ENCODE measurements at places on chromosomes 1 and 21.
A peak's percentile ranks its signal among the peaks of the same experiment; 100 is the strongest.

- no peak for DNase-seq
Measured at GRCh38 chr1:89546082-89546889, 21.7 kb downstream of the LRRC8B start.

DNA sequence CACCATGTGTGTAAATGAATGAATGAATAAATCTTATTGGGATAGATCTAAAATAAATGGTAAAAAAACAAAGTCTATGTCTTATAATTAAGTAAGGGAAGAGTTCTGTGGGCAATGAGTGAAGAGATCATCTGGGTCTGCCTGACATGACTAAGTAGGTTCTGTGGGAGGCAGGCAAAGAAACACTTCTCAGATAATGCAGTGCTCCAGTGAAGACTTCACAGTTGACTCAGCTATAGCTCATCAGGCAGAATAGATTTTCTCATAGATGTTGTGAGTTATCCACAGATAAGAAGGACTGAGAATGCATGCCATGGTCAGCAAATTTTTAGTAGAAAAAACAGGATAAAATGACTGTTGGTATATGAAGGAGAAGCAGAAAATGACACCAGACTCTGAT lies 12.4 kb downstream of the KRTAP22-2 start:
- DNase-seq: no peak

DNA sequence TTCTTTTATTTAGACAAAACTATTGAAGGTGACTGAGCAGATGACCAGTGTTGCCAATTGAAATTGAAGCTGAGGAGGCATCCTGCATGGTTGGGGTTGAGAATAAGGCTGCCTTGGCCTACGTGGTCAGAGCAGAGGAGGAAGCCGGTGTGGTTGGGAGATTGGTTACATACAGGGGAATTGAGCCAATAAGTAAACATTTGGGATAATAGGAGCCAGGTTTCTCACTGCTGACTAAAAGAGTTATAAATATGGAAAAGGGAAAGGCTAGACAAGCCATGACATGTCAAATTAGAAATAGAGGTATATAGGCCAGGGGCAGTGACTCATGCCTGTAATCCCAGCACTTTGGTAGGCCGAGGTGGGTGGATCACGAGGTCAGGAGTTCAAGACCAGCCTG lies 15.8 kb downstream of the SNX7 start:
- no peak for DNase-seq

- DNase-seq: no peak
Measured at GRCh38 chr1:115401676-115402075, 63.6 kb upstream of the NGF start.

DNA sequence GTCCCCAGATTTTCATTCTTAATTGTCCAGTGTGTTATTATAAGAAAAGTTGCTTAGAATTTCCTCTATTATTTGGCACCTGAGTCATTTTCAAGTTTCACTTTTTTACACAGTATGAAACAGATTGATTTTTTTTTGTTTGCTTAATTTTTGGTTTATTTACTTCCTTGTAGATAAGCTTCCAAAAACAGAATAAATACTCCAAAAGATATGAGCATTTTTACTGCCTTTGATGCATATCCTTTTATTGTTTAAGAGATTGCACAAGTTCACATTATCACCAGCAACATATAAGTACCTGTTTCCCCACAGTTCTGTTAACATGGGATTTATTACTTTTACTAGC lies 36.3 kb upstream of the AHCYL1 start:
- no peak for DNase-seq

GRCh38 chr1:243363832-243364231 lies 108.0 kb downstream of the SDCCAG8 start:
- DNase-seq: no peak

DNA sequence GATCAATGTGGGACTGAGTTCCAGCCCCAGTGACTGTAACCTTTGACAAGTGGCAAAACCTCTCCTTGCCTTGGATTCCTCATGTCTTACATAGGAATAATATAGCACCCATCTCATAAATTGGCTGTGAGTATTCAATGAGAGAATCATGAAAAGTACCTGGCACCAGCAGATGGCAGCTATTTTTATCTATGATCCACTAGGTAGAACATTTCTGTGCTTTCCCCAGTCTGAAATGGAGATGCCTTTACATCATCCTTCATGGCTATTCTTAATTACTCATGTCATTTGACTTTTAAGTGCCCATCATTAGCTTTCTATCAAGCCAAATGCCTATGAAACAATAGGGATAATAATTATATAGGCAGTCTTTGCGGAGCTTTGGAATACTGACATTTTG lies 130.1 kb downstream of the TGFB2 start:
- DNase-seq: no peak

GRCh38 chr1:5913876-5914275 lies 78.3 kb downstream of the NPHP4 start:
- DNase-seq: no peak

DNA sequence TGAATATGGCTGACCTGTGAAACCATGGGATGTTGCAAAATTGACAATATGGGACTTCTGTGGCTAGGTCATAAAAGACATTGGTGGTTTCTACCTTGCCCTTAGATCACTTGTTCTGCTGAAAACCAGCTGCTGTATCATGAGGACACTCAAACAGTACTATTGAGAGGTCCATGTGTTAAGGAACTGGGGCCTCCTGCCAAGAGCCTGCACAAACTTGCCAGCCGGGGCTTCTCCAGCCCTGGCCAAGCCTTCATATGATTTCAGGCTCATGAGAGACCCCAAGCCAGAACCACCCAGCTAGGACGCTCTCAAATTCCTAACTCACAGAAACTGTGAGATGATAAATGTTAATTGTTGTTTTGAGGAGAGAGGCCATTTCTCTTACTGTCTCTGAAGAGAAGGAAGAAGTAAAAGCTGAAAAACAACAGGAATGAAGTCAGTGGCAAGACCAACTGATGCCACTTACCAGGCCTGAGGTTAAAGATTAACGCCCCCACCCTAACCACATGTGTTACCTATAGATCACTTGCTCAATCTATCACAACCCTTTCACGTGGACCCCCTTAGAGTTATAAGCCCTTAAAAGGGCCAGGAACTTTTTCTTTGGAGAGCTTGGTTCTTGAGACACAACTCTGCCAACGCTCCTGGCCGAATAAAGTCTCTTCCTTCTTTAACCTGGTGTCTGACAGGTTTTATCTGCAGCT lies 3.9 kb upstream of the PITHD1 start:
- no peak for DNase-seq

- DNase-seq: no peak
Measured at GRCh38 chr21:37688952-37689659, 227.2 kb downstream of the KCNJ6 start.

GRCh38 chr1:26391450-26391849 lies 18.9 kb upstream of the ZNF683 start:
- DNase-seq: peak; percentile 25

- DNase-seq: no peak
Measured at GRCh38 chr1:214453109-214453722, 98.2 kb downstream of the PTPN14 start.

DNA sequence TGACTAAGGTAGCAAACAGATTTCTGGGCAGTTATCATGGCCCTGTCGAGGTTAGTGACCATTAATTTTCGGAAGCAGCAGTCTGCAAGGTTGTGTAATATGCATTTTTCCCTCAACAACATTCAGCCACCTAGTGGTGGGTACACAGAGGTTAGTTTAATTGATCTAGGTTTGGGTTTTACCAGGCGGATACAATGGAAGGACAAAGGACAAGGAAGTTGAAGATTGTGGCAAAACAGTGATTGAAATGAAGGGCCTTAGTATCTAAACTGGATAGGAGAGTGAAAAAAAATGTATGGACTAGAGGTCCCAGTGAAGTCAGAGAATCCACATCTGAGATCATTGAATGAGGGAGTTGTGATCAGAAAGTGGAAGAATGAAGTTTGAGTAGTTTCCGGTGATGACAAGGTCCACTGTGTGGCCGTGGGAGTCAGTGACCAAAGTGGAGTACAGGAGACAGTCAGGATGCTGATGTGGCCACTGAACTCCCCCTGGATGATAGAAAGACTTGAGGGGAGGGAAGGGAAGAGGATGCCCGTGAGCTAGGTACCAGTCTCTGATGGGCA lies 2.8 kb downstream of the ARMH1 start:
- no peak for DNase-seq

GRCh38 chr1:107941531-107941930 lies 23.4 kb downstream of the VAV3 start:
- no peak for DNase-seq

DNA sequence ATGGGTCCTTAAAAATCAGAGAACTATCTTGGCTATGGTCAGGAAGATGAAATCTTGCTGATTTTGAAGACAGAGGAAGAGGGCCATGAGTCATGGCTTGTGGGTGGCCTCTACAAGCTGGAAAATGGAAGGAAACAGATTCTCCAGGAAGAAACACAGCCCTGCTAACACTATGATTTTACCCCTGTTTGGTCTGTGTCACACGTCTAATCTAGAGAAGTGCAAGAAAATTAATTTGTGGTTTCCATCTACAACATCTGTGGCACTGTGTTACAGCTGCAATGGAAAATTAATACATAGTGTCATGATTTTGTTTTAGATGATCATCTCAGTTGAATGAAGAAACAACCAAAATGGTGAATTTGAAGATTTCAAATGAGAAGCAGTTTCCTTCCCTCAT lies 288.7 kb upstream of the NRIP1 start:
- DNase-seq: no peak

DNA sequence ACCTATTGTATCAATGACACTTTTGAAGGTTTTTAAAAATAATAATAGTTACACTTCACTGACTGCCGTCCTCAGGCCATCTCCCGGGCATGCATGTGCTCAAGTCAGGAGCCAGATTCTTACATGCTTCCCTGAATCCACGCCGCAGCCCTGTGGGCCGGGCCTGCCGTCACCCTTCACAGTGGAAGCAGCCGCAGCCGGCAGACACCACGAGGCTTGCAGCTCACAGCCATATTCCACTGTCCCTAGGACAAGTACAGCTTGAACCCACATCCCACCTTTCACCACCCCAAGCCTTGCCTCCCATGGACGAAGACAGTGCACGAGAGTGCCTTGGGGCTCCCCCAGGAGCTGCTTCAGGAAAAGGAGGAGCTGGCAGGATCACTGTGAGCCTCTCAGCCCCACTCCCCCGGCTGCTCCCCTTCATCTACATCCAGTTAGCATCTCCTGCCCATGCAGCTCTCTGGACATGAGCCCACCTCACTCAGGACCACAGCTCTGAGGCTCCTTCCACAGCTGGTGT lies 77.2 kb downstream of the POFUT2 start:
- DNase-seq: no peak

- DNase-seq: no peak
Measured at GRCh38 chr1:9150582-9151327, 21.9 kb upstream of the GPR157 start.

DNA sequence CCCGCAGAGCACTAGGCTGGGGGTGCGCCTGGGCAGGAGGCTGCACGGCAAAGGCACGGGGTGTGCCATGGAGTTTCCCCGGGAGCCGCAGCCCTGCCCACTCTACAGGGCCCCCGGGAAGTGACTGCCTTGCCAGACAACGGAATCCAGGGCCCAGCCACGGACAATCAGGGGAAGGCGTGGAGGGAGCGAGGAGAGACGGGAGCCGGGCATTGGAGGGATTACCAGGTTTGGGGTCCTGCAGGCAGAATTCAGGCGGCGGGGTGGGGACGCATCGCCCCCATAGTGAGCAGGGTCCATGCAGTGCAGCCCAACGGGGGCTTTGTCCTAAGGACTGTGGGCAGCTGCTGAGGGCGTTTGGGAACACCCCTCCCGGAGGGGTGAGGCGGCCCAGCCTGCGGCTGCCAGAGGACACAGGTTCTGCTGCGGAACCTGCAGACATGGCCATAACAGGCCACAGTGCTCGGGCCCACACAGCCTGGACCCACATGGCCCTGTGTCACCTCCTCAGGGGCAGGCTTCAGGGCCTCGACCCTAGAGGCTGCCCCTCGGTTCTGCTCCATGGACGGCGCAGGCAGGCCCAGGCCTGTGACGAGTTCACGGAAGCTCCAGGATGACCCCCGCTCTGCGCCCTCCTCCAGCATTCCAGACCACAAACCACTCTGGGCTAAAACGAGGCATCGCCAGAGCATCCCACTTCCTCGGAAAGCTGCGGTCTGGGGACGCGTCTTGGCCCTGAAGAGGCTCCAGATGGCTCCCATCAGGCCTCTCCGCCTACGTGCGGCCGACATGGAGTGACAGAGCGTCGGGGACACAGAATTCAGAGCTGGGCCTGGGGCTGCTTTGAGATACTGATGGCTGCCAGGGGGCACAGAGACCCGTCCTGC lies 54.5 kb downstream of the COL6A1 start:
- no peak for DNase-seq
